Activated naive CD4-positive, alpha-beta T cell treated with anti-CD3 and anti-CD28 coated beads, Interleukin-2, amount 50 U/mL, for 16 hours (primary cell): ENCODE measurements at places on chromosomes 6 and 20.

DNA sequence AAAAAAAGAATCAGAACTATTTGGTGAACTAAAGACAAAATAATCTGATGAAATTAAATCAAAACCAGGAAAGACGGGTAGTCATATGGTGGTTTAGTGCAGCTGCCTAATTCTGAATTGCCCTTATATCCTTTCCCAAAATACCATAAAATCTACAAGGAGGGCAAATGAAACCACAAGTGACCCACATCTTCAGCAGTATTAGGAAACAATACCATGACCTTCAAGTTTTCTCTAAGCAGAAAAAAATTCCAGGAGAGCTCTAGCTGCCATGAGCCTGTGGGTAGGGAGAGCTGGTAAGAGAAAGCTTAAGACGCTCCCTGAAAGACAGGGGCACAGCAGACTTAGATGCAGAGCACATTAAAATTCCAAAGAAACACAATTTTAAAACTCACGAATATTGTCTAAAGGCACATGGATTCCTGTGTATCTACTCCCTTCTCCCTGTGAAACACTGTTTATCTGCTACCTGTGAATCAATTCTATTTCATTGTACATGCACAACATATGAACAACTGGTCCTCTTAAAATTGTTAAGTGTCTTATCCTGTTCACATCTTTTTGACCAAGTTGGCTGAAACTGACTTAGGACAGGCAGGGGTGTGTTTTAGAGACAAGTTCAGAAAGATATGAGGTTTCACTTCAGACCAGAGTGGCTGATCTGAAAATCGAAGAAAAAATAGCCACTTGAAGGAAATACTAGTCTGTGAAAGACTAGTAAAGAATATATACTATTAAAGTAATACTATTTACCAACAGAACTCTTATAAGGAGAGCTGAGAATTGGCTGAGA lies 153.6 kb upstream of the SHLD1 start:
- no peak for DNase-seq

GRCh38 chr6:71077655-71078054 lies 120.8 kb upstream of the B3GAT2 start:
- DNase-seq, result no peak

DNA sequence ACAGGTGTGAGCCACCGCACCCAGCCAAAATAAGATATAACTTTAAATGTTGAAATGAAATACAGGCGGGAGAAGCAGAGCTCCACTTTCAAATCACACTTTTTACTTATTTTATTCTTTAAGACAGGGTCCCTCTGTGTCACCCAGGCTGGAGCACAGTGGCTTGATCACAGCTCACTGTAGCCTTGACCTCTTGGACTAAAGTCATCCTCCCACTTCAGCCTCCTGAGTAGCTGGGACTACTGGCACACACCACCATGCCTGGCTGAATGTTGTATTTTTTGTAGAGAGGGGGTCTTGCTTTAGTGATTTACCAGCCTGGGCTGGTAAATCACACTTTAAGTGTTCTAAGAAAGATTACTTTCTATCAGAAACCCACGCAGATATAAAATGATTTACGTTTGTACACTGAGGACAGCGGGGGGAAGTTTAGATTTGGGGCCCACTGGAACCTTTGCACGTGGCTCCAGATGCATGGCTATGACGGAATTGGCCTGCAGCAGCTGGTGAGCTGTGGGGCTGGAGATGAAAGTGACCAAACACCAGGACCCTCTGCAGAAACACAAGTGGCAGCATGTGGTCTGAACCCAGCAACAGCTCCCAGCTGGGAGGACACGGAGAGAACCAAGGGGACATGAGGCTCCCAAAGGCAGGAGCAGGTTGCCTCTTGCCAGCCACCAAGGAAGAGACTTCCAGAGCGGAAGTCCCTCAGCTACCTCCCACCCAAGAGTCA lies 26.4 kb upstream of the TLDC2 start:
- DNase-seq, result no peak

DNA sequence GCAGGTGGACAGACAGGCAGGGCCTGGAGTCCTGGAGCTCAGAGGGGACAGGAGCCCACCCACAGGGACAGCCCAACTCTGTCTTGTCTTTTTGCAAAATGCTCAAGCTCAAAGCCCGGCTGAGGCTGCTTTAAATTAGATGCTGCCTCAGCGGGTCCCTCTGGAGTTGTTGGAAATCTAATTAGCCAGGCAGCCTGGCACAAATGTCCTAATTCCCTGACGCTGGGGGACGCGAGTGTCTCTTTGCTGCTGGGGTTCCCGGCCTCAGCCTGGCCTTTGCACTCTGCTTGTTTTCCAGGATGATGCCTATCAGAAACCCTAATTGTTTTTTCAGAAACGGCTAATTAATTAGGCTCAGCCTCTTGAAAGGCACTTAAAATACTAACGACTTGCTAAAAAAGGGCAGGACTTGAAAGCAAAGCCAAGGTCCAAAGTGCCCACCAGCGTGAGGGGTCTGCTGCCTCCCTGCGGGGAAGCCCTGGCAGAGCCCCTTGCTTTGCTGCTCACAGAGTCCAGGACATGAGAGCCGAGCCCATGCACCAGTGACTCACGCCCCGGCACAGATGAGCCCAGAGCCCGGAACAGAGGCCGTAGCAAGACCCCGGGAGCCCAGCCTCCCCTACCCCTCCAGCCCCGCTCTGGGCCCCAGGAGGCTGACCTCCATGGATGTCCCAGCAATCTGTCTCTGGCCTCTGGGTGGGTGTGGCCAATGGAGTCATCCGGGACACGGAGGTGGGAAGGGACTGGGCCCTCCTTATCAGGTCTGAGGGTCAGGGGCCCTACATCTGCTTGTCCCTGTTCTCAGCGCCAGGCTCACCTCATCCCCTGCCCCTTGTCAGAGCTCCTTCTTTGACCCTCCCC lies 46.0 kb upstream of the BHLHE23 start:
- peak; percentile 5 for DNase-seq

- no peak for DNase-seq
These were observed 124.1 kb downstream of the PRKN start for GRCh38 chr6:162603231-162604015.
